Spinal cord (tissue), 10 donors: ENCODE measurements at places on chromosomes 12 and 14.

- peak; percentile 82 for DNase-seq
Observed at GRCh38 chr12:124036657-124037109, 63.7 kb downstream of the ZNF664 start.

- DNase-seq = no peak
Observed at GRCh38 chr12:119114294-119114693, 64.4 kb upstream of the HSPB8 start.

- no peak for DNase-seq
Observed at GRCh38 chr14:75660238-75660629, 442 bp downstream of the ERG28 start.

GRCh38 chr12:69627501-69627900 is 16.8 kb upstream of the LRRC10 start:
- DNase-seq = no peak

DNA sequence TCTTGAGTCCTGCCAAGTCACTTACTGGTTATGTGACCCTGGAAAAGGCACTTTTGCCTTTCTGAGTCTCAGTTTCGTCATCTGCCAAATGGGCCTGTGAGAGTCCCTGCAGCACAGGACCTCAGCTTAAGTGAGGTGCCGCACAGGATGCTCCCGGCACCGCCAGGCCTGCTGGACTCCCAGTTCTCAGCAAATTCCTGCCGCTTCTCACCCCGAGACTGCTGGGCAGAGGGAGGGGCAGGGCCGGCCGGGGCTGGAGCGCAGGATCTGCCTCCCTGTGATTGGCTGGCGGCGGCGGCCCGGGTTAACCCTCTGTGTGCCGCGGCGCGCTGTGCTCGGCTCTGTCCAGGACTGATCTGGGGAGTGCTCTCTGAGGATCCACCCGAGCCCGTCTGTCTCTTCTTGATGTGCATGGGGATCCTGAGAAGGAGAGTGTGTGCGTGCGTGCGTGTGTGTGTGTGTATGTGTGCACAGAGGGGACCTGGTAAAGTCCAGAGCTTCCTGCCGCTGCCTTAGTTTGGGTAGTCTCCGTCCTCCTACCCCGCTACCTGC is 8.6 kb downstream of the SETD1B start:
- no peak for DNase-seq
